Activated naive CD8-positive, alpha-beta T cell treated with anti-CD3 and anti-CD28 coated beads, Interleukin-2, amount 10 ng/mL, durations not matched to agents 7 days and 5 days (primary cell): ENCODE measurements at places on chromosomes 4 and X. TPM values are rescaled to one million over a fixed set of nuclear protein-coding genes. Genes with fewer than 3 reads are reported as not detected.

DNA sequence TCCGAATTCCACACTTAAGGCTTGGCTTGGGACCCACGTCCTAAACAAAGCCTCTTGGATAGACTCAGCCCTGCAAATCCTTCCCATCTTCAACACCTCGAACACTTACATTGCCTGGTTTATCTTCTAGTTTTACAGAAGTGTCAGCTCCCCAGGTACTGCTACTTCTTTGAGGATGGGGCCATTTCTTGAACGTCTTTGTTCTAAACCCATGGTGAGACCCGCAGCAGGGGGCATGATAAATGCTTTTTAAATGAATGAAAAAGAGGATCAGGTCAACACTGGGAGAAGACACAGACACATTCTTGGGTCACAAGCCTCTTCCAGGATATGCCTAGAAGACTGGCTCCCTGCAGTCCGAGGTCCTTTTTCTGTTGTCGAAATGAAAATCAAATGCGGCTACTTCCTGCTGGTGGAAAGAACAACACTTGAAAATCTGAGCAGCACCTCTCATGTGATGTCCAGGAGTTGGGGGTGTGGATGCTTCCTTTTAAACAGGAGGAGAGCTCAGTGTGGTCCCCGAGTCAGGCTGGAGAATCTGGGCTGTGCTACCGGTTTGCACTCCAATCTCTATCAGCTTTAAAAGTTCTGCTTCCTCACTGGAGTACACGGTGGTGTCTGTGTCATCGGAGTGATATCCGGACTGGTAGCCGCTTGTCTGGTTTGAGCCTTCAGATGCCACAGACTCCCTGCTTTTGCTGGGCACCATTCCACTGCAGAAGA, 45.8 kb downstream of the KDR start:
- DNase-seq: no peak

- no peak for DNase-seq
These were observed 900.3 kb downstream of the PCDH7 start for GRCh38 chr4:31620476-31620875.

DNA sequence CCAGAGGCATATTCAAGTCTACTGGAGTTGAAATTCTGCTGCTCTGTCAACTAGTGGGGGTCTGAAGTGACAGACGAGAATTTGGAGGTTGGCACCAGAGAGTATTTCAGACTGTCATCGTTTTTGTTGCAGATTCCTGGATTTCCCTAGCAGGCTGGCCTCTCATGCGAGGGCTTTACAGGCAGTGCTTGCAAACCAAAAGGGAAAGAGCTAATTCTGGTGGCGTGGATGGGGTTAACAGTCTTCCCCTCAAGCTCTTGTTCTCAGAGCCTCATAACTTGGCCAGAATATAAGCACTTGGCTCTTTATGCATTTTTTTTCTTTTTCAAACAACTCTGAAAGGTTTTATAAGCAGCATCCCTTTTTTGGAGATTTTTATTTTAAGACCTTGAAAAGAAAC, at the start of gene SPARCL1:
SPARCL1 (minus strand) TSS at position 190 of the 400 bp plus-strand sequence. CDS start 29,802 bp downstream, outside the sequence.
- no peak for DNase-seq

DNA sequence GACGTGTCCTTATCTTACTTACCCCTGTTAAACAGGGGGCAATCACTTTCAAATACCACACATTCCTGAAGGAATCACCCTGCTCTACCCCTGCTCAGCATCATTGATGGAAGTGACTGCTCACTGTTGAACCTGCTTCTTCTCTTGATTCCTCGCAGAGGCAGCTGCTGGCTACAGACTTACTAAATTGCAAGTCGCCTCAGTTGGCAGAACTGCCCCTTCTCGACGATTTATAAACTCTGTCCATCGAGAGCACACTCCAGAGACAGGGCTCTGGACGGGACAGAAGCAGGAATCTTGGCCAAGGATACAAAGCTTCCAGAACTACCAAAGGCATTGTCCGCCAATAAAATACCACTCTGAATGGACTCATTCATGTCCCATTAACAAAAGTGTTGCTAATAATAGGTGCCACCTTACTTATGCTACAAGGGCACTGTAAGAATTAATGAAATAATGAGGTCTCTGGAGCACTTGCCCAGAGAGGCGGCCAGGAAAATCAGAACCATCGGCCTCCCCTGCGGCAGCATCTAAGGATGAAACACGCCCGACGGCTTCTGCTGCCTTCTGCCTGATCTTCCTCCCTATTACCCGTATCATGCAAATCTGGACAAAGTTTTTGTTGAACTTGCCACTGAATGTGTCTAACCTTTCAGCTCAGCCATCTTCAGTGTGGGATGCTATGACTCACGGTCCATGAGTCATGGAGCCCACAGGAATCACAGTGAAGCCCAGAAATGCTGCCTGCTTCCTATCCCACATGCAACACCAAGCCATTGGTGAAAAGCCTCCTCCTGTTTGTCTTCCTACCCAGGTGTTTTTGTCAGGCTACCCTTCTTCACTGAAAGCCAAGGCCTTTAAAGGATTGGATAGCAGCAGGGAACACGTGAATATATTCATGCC, 164.9 kb downstream of the MAML3 start:
- no peak for DNase-seq

GLRA2 gene
- not detected for total RNA-seq
